ENCODE measurements at places on chromosomes 11 and 22. TPM values are rescaled to one million over a fixed set of nuclear protein-coding genes. Genes with fewer than 3 reads are reported as not detected.

The GSTT2B gene
- polyA plus RNA-seq, result not detected

DNA sequence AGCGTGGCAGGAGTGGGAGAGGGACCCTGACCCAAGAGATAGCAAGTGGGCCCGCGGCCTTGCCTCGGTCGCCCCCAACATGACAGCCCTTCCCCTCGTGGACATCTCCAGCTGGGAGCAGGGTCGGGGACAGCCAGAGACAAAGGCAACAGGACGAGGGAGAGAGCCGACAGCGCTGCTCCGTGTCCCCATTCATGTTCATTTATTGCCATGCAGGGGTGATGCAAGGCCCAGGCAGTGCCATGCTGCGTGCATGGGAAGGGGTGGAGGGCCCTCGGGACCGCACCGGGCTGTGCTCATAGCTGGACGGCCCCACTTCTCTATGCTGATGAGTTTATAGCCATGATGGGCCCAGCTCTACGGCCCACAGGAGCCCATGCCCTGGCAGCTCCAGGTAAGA is 12.7 kb downstream of the MRPL23 start:
- no peak for DNase-seq

- DNase-seq, result peak; percentile 84
Measured at GRCh38 chr22:50190182-50190940, 4.6 kb downstream of the TRABD start.

The OR8K5 gene
- polyA plus RNA-seq, result not detected

DNA sequence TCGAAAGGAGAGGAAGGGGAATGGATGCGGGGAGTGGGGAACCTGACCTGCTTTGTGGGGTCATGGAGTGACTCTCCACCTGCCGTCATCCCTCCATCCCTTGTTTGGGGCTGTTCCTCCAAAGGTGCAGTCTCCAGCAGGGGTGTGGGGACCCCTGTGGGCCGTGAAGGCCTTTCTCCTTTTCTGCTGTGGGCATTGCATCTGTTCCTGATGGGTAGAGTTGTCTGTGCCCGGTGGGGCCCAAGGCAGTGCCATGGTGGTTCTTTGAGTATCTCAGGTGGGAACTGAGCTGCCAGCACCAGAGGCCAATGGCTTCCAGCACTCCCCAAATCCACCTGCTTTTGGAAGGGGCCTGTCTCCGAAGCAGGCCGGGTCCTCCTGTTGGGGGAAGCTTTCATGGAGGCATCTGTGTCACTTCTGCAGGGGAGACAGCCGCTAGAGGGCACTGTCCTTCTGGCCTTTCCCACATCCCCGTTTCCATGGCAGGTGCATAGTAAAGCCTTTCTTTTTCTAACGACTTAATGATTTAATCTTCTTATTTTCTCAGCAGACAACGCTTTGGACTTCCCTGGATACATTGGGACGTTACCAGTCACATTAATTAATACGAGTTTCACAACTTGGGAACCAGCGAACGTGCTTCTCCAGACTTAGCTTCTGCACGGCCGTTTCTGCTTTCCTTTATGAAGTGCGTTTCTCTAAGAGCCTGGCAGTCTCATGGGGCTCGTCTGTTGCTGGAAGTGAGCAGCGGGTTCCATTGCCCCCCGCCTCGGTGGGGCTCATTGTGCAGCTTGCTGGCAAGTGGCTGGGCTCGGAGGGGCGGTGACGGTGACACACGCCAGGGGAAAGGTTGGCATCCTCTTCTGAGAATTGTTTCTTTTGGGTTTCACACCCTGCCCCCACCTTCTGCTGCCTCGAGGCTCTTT is 57.1 kb downstream of the PARVB start:
- DNase-seq, result peak; percentile 58

The MMP27 gene
- not detected for polyA plus RNA-seq

- no peak for DNase-seq
Measured at GRCh38 chr11:63445720-63446119, 45.2 kb downstream of the PLAAT5 start.

The C11orf54 gene
- 23.7 TPM for polyA plus RNA-seq

- no peak for DNase-seq
Measured at GRCh38 chr22:49207008-49208003, 620.4 kb downstream of the BRD1 start.

GRCh38 chr11:104928811-104929210 is 30.6 kb upstream of the CASP12 start:
- DNase-seq, result no peak

GRCh38 chr22:39534591-39535356 is 2.2 kb upstream of the RPS19BP1 start:
- DNase-seq, result peak; percentile 74

The CYP2D6 gene
- polyA plus RNA-seq, result not detected

DNA sequence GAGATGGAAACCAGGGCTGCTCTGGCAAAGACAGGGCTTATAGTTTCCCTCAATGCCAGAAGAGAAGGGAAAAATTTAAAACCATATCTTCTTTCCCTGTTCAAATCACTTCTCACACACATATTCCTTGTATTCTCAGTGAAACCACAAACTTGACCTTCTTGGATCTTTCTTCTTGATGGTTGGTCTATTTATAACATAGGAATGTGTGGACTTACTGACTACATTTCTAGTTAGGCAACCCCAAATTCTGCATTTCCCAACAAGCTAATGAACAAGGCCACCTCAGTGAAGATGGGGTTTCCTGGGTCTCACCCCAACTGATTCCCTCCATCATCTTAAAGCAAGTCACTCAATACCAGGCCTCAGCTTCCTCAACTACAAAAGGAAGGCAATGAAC is 3.8 kb upstream of the QSER1 start:
- DNase-seq, result no peak

- no peak for DNase-seq
Measured at GRCh38 chr22:36589856-36590255, 60.9 kb upstream of the EIF3D start.

DNA sequence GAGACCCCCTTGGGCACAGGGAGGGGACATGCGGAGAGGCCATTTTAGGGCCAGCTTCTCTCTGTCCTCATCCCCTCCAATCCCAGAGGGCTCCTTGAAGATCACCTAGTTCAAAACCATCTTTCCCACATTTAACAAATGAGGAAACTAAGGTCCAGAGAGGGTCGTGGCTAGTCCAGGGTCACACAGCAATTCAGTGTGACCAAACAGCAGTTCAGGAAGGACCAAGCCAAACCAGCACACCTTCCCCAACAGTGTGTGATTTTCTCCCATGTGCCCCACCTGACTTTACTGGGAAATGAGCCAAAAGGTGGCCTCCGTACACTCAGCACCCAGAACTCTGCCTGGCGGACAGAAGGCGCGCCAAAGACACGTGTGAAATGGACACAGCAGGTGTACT is 51.3 kb downstream of the CACNA1I start:
- no peak for DNase-seq

The SPI1 gene
- polyA plus RNA-seq, result 0.95 TPM

DNA sequence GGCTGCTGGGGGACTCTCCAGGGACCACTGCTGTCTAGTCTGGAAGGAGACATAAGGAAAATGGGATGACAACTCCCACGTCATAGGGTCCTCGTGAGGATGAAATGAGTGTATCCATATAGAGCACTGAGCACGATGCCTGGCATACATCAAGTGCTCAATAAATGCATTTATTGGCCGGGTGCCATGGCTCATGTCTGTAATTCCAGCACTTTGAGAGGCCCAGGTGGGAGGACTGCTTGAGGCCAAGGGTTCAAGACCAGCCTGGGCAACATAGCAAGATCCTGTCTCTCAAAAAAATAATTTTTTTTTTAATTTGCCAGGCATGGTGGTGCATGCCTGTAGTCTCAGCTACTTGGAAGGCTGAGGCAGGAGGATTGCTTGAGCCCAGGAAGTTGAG is 12.2 kb upstream of the TPST2 start:
- DNase-seq, result no peak

The C22orf31 gene
- not detected for polyA plus RNA-seq

The TEX54 gene
- polyA plus RNA-seq, result 2.0 TPM

The DGCR6 gene
- polyA plus RNA-seq, result 0.13 TPM

Data from immature natural killer cell (primary cell).